Inflammatory macrophage treated with lipopolysaccharide for 4 hours (primary cell): ENCODE measurements at places on chromosomes 2 and 18.

- DNase-seq, result peak; percentile 36
These were observed 103.4 kb downstream of the METTL8 start for GRCh38 chr2:171330155-171330956.

- DNase-seq, result no peak
These were observed 65.0 kb downstream of the HNMT start for GRCh38 chr2:138029276-138029675.

GRCh38 chr2:216073773-216074172 is 7.8 kb downstream of the PECR start:
- no peak for DNase-seq

- DNase-seq, result no peak
These were observed 45.6 kb upstream of the BZW1 start for GRCh38 chr2:200765995-200766660.

DNA sequence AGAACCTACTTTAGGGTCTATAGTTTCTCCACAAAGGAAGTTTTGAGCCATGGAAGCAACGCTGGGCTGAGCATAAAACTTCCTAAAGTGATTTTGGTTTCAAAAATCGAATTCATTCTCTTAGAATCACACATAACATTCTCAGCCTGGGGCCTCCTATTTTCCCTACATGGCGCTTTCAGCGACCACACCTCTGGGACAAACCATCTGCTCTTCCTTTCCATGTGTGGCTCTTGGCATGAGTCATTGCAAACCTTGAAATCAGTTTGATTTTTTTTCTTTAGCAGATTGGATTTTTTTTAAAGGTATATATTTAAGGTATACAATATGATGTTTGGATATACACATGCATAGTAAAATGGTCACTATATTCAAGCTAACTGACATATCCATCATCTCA is 72.5 kb upstream of the APCDD1 start:
- DNase-seq, result no peak

DNA sequence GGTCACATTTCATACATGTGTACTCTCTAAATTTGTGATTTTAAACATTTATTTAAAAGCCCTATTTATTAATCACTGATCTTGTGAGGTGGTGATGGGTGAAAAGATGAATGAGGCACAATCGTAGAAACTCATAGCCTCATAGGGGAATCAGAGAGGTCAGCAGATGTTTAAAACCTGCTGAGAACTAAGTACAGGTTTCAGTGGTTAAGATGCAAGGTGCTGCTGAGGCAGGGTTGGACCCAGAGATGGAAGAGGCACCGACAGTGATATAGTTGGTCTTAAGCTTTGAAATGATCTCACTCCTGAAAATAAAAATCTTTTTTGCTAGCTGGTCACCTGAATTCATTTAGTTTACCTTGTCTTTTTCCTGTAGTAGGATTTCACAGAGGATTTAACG is 49.6 kb downstream of the LINC00305 start:
- no peak for DNase-seq

GRCh38 chr2:99936065-99936464 is 206.3 kb downstream of the AFF3 start:
- no peak for DNase-seq

DNA sequence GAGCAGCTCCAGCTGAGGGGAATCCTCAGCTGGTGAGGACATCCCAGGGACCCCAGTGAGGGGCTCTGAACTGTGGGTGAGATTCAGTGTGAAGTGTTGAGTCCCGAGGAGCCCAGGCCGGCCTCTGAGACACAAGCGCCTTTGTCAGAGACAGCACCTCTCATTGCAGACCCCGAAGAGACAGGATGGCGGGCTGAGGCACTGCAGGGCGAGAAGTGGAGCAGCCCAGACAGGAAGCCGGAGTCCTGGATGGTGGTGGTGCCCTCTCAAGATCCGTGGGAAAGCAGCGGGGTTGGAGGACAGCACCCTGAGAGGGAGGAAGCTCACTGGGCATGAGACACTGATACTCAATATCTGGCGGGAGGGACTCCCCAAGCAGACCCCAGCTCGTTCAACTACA is 49.1 kb upstream of the ID2 start:
- no peak for DNase-seq

- peak; percentile 8 for DNase-seq
These were observed 11.3 kb upstream of the FAM228A start for GRCh38 chr2:24163601-24164000.

- DNase-seq, result no peak
These were observed 207.2 kb downstream of the NAPG start for GRCh38 chr18:10732990-10733389.

DNA sequence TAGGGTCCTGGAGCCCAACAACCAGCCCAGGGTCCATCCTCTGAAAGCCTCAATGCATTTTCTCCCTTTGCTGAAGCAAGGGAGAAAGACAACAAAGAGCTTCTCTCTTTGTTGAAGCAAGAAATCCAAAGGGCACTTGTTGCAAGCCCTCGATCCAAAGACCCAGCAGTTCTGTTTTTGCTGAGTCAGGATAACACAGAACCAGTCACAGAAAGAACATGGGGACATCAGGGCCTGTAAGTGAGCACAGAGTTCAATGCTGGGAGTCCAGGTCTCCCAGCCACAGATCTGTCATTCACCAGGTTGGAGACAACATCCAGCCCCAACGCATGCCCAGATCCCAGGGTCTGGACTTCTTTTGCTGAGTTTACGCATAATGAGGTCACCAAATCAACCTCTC is 315.8 kb upstream of the KLHL29 start:
- no peak for DNase-seq

DNA sequence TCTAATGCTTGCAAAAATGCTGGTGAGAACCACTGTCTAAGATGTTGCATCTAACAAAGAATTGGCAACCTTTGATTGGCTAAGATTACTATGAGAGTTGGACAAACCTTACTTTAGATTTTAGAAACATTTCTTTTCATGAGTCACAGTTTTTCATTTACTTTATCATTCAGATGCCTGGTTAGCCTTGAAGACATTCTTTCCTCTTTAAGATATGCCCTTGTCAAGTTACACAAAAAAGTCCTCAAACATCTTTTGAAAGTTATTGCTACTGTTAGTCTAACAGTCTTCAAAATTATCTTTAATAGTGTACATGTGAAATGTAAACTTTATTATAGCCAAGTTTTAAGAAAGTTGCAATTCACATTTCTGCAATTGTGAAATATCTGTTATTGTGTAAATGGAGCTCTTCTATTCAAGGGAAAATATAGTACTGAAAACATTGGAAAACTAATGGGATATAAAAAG is 276.3 kb downstream of the RND3 start:
- no peak for DNase-seq

GRCh38 chr18:36633961-36634412 is 194.8 kb downstream of the TPGS2 start:
- DNase-seq, result no peak

DNA sequence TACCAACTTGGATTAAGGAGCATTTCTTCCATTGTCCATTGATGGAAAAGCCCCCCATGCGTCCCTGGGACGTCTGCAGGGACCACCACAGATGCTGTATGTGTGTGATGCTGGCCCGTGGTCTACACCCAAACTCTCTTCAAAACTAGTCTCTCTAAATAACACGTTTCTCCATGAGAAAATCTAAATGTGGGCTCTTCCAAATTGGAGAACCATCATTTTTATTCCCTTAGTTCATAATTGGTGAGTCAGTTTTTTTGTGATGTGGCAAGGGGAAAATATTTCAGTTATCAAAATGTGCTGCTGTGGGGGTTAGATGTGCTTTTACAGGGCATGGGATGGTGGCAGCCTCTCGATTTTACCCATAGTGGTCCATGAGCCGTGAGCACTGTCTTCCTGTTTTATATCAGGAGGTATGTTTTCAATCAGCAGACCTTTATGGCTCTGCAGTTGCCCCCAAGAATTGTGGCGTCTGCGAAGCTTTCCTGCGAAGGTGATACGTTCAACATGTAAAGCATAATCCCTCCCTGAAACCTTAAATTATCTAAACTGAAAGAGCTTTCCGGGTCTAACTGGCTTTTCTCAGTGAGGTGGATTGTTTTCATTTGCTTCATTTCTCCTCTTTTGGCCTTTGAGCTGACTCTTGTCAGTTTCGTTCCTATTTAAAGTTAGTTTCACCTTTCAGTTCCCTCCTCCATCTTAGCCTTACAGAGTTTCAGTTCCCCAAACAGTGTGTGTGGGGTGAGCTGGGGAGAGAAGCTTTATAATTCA is 78.4 kb downstream of the SETBP1 start:
- DNase-seq, result peak; percentile 88

GRCh38 chr2:239954166-239955086 is 70.7 kb downstream of the NDUFA10 start:
- no peak for DNase-seq

DNA sequence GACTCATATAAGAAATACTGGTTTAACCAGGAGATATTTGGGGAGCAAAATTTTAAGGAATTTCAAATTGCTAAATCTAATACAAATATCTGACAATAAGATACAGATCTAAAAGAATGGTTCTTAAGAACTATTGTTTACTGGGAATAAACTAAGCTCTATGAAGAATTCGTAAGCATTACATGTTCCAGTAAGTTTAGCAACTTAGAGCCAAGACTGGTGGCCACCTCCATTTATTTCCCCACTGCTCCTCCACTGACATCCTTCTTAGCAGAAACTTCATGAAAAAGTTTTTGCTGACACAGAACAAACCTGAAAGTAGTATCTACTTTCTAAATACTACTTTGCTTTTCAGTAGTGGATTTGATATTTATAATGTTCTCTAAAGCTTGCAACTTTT is 83.0 kb downstream of the ACSL3 start:
- no peak for DNase-seq

DNA sequence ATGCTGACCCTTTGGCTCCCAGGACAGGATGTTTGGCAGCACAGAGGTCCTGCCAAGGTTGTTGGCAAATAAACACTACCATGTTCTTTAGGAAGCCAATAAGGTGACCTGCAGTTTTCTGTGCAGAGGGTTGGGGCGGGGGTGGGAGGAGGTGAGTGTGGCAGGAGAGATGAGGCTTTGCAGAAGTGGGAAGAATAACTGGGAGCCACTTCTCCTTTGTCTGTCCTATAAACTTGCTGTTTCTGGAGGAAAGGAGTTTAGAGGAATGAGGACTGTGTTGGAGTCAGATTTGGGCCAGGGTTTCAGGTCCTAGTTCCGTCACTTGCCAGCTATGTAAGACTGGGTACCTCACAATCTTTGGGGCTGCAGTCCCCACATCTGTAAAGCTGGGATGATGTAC is 187.6 kb upstream of the SPRED2 start:
- no peak for DNase-seq

DNA sequence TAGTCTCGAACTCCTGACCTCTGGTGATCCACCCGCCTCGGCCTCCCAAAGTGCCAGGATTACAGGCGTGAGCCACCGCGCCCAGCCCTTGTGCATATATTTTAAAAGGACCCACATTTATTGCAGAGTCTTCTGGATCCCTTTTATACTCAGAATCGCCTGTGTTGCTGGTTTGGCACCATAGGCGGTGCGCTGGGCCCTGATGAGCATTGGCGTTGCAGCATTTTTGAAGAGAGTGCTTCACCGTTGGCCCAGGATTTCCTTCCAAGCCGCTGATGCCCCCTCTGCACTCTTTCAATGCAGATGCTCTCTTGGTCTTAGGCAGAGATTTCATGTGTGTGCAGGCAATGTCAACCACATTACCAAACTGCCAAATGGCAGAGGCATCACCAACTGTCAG is 13.5 kb upstream of the TFCP2L1 start:
- DNase-seq, result no peak

DNA sequence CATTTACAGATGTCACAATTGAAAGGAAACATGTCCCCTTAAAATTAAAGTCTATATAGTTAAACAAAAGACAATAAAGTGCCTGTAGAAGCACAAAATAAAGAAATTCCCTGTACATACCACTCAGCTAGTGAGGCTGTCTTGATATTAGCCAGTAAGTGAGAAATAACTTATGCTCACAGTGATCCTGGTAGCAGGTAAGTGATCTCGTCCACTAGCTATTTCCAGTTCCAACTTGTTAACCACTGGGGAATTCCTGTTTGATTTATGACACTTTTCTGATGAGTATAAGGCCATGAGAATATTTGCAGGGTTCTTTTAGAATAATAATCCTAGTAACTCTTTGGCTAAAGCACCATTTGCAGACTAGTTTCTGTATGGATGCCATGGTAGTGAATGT is 127.9 kb upstream of the PGAP1 start:
- DNase-seq, result no peak

DNA sequence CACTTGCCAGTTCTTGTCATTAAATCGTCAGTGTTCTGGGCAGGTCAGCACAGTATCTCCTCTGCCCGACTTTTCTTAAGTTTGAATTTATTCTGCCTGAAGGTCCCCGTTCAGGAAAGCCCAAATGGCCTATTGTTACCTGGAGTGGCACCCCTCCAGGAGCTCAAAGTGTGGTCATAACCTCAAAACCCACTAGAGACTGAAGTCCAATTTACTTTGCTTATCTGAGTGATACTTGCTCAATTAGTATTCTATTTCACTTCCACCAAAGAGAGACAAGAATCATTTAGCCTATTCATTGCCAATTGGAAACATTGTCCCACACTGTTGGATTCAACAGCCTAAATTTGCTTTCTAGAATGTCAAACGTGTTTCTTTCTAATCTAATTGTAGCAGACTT is 375.3 kb downstream of the LNPK start:
- DNase-seq, result no peak

DNA sequence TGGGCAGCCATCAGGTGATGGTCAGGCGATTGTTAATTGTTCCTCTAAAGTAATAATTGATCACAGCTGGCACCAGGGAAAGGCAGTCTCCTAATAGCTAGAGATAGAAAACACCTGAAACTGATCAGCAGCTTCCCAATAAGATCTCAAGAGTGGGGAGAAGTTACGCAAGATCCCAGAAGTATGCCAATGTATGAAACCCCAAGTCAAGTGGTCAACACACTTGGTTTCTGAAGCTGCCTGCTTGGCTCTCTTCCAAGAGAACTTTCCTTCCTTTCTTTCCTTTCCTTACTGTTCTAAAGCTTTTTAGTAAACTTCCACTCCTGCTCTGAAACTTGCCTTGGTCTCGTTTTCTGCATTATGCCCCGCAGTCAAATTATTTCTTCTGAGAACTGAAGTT is 201.6 kb upstream of the SKOR2 start:
- no peak for DNase-seq

- no peak for DNase-seq
These were observed 3.7 kb downstream of the ANKRD23 start for GRCh38 chr2:96839875-96840850.

- no peak for DNase-seq
These were observed 51.4 kb downstream of the E2F6 start for GRCh38 chr2:11414372-11415124.

- DNase-seq, result no peak
These were observed 48.6 kb downstream of the CYB5A start for GRCh38 chr18:74243127-74243526.

GRCh38 chr2:49306925-49307324 is 152.6 kb upstream of the FSHR start:
- no peak for DNase-seq

GRCh38 chr2:63189026-63189425 is 138.4 kb downstream of the OTX1 start:
- peak; percentile 0 for DNase-seq
